Tibial artery (tissue), 4 donors: ENCODE measurements at places on chromosomes 7 and 10.

GRCh38 chr10:102159831-102160230, 7.6 kb downstream of the NOLC1 start:
- H3K4me1 ChIP-seq: no peaks in the 10 kb centered on the region
- DNase-seq: no peak
- no peak overlapping the region for H3K4me3 ChIP-seq
- H3K36me3 ChIP-seq: peaks cover 86% of the 10 kb centered on the region
- no peak overlapping the region for H3K27ac ChIP-seq

GRCh38 chr7:37354656-37355131, 94.0 kb downstream of the ELMO1 start:
- H3K4me3 ChIP-seq: peak overlapping the region; percentile 6
- H3K27ac ChIP-seq: peak overlapping the region; percentile 67
- no peaks in the 10 kb centered on the region for H3K36me3 ChIP-seq
- peak; percentile 93 for DNase-seq
- H3K27me3 ChIP-seq: no peaks in the 10 kb centered on the region
- no peaks in the 10 kb centered on the region for H3K4me1 ChIP-seq

GRCh38 chr10:12511651-12512050, 162.3 kb downstream of the CAMK1D start:
- no peaks in the 10 kb centered on the region for H3K36me3 ChIP-seq
- no peaks in the 10 kb centered on the region for H3K4me1 ChIP-seq
- H3K4me3 ChIP-seq: no peak overlapping the region

DNA sequence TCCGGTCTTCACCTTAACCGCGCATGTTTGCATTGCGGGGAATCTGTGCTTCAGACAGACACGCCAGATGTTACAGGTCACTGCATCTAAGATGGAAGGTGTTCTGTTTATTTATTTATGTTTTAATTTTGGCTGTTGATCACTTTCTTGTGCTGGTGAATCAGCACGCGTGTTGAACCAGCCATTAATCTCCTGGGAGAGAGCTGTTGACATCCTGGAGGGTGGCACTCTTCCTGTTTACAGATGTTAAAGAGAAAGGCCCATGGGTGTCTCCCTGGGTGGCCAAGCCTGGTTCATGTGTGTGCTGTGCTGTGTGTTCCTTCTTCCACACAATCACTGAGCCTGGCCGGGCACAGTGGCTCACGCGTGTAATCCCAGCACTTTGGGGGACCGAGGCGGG, 355.3 kb downstream of the PAXIP1 start:
- no peaks in the 10 kb centered on the region for H3K27me3 ChIP-seq
- no peak for DNase-seq
- H3K36me3 ChIP-seq: no peaks in the 10 kb centered on the region
- no peak overlapping the region for H3K4me3 ChIP-seq

DNA sequence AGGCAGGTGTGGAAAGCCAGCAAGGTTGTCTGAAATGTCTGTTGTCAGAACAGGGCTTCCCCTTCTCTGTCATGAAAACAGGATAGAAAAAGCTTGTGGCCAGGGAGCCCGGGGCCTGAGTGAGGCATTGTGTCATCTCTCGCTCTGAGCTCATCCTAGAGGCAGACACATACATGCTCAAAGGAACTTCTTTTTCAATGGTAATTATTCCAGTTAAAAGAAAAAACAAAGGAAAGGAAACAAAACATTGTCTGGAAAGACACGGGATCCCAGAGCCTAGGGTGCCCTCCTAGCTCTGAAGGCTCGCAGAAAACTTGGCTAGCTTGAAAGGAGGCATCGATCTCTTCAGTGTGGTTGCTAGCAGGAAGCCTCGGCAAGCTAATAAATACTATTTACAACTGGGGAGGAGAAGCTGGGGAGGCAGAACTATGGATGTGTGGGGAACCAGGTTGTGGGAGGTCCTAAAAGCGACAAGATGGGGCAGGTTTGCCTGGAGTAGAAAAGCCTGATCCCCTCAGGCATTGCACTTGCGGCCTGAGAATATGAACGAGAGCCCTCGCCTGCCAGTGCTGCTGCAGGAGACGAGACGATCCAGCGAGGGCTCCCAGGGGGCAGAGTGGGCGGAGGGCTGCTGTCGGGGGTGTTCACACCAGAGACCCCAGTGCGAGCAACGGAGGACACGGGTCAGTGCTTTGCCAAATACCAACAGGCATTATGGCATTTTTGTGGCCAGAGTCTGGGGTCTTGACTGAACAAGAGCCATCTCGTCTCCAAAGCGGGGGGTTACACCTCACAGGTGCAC, 32.8 kb upstream of the DGKI start:
- DNase-seq: peak; percentile 49
- peak overlapping the region; percentile 62 for H3K27ac ChIP-seq
- no peak overlapping the region for H3K4me3 ChIP-seq
- H3K27me3 ChIP-seq: no peaks in the 10 kb centered on the region
- peaks cover 78% of the 10 kb centered on the region for H3K4me1 ChIP-seq
- peaks cover 78% of the 10 kb centered on the region for H3K36me3 ChIP-seq

GRCh38 chr10:121904888-121905287, 22.9 kb downstream of the ATE1 start:
- H3K27me3 ChIP-seq: no peaks in the 10 kb centered on the region
- no peak for DNase-seq
- H3K36me3 ChIP-seq: peaks cover 19% of the 10 kb centered on the region
- H3K4me3 ChIP-seq: no peak overlapping the region
- H3K4me1 ChIP-seq: no peaks in the 10 kb centered on the region
